Cardiac muscle cell (in vitro differentiated cells and primary cell): ENCODE measurements at places on chromosomes 12 and 14. TPM values are rescaled to one million over a fixed set of nuclear protein-coding genes. Genes with fewer than 3 reads are reported as not detected.

The TAS2R42 gene
- not detected in 2 replicates for total RNA-seq

- no peaks in the 10 kb centered on the region for H3K36me3 ChIP-seq
These were observed 17.6 kb downstream of the CCDC88C start for GRCh38 chr14:91399868-91400640.

DNA sequence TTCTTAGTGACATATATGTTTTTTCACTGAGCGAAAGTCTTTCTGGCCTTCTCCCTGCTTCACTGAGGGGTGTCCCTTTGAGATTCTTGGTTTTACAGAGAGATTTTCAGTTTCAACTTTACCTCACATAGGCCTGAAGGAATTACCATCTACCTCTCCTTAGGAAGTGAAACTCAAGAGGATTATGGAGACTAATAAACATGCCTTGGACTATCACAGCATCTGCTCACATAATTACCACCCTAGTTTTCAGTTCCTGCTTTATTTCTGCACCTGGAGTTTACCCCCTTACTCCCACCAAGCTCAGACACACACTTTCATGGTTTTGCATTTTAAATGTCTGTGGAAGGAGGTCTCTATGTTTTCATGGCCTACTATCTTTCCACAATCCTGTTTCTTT lies 118.3 kb upstream of the SCAF11 start:
- H3K27ac ChIP-seq: no peak overlapping the region
- no peaks in the 10 kb centered on the region for H3K4me1 ChIP-seq
- no peak overlapping the region for H3K4me3 ChIP-seq
- no peaks in the 10 kb centered on the region for H3K27me3 ChIP-seq
- no peak for DNase-seq

The PLD4 gene
- 0.11 and 0.54 TPM in 2 replicates for total RNA-seq

The SMCO2 gene
- total RNA-seq: not detected in 2 replicates

The CLEC6A gene
- 0.21 TPM in 1 of 2 replicates, not detected in the other for total RNA-seq

DNA sequence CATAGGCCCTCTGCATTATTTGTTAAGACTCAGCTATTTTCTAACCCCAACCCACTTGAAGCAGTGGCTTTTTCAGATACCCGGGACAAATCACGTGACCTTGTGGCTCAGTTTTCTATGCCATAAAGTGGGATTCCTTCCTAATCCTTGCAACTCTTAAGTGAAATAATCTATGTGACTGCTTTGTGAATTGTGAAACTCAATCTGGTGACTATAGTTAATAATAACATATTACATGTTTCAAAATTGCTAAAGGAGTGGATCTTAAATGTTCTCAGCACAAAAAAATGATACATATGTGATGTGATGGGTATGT lies 17.3 kb downstream of the EML1 start:
- H3K36me3 ChIP-seq: no peaks in the 10 kb centered on the region
- peaks cover 4% of the 10 kb centered on the region for H3K27me3 ChIP-seq
- no peak overlapping the region for H3K4me3 ChIP-seq

DNA sequence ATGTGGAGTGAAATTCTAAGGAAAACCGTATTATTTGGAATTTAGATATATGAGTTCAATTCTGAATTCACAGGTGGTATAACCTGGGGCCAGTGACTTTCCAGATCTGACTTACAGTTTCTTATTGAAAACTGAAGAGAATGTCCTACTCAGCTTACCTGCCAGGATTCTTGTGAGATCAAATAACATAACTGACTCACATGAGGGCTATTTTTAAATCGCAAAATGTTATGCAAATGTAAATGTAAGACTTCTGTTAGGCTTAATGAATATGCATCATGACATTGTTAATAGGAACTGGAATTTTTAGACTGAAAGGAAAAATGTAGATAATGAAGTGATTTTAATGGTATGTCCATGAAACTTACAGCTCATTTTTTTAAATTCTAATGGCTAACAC lies 1142.1 kb downstream of the FLRT2 start:
- no peak for DNase-seq
- no peak overlapping the region for H3K4me3 ChIP-seq
- H3K27me3 ChIP-seq: no peaks in the 10 kb centered on the region
- no peaks in the 10 kb centered on the region for H3K36me3 ChIP-seq

The IFNG-AS1 gene
- total RNA-seq: 0.07 TPM in 1 of 2 replicates, not detected in the other

DNA sequence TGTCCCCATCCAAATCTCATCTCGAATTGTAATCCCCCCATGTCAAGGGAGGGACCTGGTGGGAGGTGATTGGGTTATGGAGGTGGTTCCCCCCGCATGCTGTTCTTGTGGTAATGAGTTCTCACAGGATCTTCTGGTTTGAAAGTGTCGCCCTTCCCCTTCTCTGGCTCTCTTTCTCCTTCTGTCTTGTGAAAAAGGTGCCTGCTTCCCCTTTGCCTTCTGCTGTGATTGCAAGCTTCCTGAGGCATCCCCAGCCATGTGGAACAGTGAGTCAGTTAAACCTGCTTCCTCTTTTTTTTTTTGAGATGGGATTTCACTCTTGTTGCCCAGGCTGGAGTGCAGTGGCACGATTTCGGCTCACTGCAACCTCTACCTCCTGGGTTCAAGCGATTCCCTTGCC lies 104.0 kb downstream of the CCDC91 start:
- no peak for DNase-seq
- no peaks in the 10 kb centered on the region for H3K27me3 ChIP-seq
- no peak overlapping the region for H3K4me3 ChIP-seq
- no peaks in the 10 kb centered on the region for H3K36me3 ChIP-seq
- H3K27ac ChIP-seq: no peak overlapping the region

DNA sequence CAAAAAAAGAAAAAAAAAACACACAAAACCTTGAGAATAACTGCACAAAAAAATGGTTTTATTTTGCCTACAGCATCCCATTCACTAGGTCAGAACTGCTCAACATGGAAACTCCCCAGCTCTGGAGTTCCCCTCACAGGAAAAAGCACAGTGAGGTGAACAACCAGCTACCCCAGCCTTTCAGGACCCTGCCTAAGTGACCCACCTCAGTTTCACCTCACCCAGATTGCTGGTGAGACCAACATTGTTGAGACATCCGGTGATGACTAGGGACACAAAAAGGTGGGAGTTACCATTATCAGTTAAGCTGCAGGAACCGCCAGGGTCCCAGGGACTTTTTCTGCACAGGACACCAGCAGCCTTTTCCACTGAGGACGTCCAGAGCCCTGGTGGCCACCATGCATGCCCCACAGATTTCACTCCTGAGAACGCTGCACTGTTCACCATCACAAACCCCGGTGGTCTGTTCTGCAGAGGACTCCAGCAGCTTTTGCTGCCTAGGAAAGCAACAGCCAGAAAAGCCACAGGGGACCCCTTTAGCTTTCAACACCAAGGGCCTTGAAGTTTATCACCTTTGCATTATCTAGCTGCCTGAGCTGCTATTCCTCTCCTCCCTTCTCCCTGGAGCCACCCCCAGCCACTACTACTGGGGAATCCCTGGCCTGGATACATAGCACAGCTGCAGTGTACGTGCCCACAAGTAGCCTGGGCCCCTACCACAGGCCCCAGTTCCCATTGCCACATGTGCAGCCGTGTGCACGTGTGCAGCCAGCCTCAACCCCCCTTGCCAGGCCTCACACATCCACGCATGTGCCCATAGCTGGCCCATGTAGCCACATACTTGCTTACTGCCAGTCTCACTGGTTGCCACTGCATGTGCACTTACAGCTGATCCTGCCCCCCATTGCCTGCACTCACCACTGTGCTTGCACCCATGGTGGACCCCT lies 62.5 kb upstream of the FAR2 start:
- no peaks in the 10 kb centered on the region for H3K27me3 ChIP-seq
- H3K36me3 ChIP-seq: no peaks in the 10 kb centered on the region
- no peak overlapping the region for H3K4me3 ChIP-seq
- peaks cover 4% of the 10 kb centered on the region for H3K4me1 ChIP-seq

GRCh38 chr12:10136637-10137205 lies 6.7 kb upstream of the CLEC7A start:
- no peaks in the 10 kb centered on the region for H3K36me3 ChIP-seq
- no peak overlapping the region for H3K4me3 ChIP-seq
- no peak overlapping the region for H3K27ac ChIP-seq
- peaks cover 1% of the 10 kb centered on the region for H3K4me1 ChIP-seq
- DNase-seq: no peak

GRCh38 chr14:73477618-73478266 lies 13.0 kb upstream of the RIOX1 start:
- no peak for DNase-seq
- no peak overlapping the region for H3K4me3 ChIP-seq
- H3K4me1 ChIP-seq: no peaks in the 10 kb centered on the region
- no peaks in the 10 kb centered on the region for H3K36me3 ChIP-seq
- H3K27ac ChIP-seq: no peak overlapping the region
- no peaks in the 10 kb centered on the region for H3K27me3 ChIP-seq

The KRT74 gene
- total RNA-seq: not detected in 2 replicates

DNA sequence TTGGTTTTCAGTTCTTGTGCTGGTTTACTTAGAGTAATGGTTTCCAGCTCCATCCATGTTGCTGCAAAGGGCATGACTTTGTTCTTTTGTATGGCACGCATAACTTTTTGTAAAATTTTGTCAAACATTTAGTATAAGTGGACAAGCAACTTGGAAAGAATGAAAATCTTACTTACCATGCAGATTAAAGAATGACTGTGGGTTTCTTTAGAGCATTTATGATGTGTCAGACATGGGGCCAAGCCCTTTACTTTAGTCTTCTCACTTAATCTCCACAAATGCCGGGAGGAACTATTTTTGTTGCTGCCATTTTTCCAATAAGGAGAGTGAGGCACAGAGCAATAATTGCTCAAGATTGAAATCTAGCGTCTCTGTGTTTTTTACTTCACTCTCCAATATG lies 652.5 kb upstream of the TBX3 start:
- no peak overlapping the region for H3K4me3 ChIP-seq
- no peaks in the 10 kb centered on the region for H3K27me3 ChIP-seq
- no peak overlapping the region for H3K27ac ChIP-seq
- H3K4me1 ChIP-seq: no peaks in the 10 kb centered on the region
- H3K36me3 ChIP-seq: no peaks in the 10 kb centered on the region

DNA sequence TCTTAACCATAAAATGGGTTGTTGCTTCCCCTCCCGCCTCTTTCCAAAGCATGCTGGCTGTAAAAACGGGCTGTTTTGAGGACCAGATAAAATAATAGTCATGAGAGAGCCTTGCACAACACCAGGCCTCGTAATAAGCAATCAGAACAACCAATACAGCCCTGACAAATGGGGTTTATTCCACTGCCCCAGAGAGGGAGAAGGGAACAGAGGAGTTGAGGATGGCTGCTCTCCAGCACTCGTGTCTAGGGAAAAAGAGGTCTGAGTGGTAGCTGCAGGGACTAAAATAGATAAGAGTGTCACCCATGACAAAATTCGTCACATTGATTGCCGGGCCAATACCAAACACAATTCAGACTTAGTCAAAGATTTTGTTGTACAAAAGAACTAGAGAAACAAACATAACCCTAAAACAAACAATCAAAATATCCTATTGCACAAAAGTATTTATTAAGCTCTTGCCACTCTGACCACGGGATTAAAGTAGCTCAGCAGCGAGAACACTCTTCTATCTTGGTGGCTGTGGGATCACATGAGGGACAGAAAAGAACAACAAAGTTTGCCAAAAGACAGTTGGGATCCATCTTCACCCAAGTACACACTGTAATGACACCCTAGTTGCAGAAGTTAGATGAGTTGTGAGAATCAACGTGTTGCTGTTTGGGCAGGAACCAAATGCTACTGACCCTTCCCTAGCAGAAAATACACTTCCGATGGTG lies 188.0 kb downstream of the FOXN3 start:
- H3K27me3 ChIP-seq: no peaks in the 10 kb centered on the region
- no peak for DNase-seq
- H3K4me3 ChIP-seq: no peak overlapping the region
- no peak overlapping the region for H3K27ac ChIP-seq

The KCNK13 gene
- 0.48 and 1.3 TPM in 2 replicates for total RNA-seq

DNA sequence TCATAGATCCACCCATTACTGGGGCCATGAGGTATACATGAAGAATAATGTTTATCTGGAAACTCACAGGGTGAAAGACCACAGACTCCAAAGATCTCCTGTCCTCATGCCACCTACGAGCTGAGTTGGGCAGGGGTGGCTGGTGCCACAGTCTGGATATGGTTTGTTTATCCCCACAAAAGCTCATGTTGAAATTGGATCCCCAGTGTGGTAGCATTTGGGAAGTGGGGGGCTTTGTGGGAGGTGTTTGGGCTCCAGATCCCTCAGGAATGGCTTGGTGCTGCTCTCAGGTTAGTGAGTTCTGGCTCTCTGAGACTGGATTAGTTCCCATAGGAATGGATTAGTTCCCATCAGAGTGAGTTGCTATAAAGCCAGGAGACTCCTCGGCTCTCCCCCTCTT lies 192.3 kb upstream of the FSCB start:
- no peaks in the 10 kb centered on the region for H3K36me3 ChIP-seq
- H3K4me1 ChIP-seq: no peaks in the 10 kb centered on the region
- no peak overlapping the region for H3K4me3 ChIP-seq
- DNase-seq: no peak

DNA sequence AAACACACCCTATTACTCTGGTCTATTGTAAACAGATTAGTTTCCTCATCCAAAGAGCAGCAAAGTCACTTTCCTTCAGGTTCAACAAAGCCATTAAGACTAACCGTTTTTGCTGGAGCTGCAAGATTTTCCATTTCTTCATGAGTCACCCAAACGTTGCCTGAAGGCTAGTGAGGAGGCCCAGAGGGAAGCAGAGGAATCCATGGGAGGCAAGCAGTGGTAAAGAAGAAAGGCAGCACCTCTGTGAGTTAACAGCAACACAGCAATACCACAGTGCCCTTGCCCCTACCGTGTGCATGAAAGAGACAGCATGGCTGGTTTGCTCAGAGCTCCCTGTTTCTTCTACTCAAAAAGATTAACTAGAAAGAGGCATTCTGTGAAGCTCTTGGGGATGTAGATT lies 206.3 kb downstream of the ACSS3 start:
- DNase-seq: no peak
- H3K4me3 ChIP-seq: no peak overlapping the region
- H3K4me1 ChIP-seq: no peaks in the 10 kb centered on the region

DNA sequence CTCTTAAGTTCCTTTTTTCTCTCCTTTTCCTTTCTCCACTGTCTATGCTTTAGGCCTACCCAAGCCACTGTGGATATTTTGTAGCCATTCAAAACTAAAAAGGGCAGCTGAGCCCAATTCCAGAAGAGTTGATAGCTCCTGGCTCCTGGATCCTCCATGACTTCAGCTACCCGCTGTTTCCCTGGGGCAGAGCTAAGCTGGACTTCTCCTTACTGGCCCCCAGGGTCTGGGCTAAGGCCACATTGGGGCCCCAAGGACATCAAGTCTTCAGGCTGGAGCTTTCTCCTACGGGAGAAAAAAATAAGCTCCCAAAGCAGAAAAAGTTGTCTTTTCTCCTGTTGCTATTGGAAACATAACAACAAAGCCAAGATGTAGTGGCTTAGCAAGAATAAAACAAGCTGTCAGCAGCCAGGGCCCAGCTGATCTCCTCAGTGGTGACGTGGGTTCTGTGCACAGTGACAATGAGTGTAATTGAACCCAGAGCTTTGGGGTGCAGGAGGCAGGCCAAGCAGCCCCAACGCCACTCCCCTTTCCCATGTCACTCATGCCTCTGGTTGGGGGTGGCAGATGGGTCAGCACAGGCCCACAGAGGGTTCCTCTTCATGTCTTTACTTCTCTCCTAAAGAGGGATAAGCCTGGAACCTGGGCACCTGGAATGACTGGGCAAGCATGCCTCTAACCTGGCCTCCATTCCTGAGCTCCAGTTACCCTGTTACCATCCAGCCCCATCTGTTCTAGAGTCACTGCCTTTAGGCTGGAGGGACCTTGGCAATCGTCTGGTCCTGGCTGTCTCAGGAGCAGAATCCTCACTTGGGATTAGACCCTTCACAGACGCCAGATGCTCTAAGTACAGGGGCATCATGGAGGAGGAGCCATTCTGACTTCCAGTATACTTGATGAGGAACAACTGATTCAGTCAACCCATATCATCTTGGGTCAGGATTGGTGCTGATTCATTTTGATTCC lies 171.2 kb downstream of the ZFP36L1 start:
- H3K27ac ChIP-seq: peak overlapping the region; percentile 96
- peaks cover 44% of the 10 kb centered on the region for H3K4me1 ChIP-seq
- no peak overlapping the region for H3K4me3 ChIP-seq
- peak; percentile 67 for DNase-seq
- no peaks in the 10 kb centered on the region for H3K36me3 ChIP-seq

The IAPP gene
- total RNA-seq: 0.09 and 0.14 TPM in 2 replicates

The SNAPC1 gene
- total RNA-seq: 12.9 and 13.0 TPM in 2 replicates
